ENCODE measurements at places on chromosomes 6 and 20.

- DNase-seq = no peak
Measured at GRCh38 chr6:138031850-138032249, 75.4 kb downstream of the PERP start.

GRCh38 chr6:16098211-16098610 is 30.7 kb upstream of the MYLIP start:
- no peak for DNase-seq

- no peak for DNase-seq
Measured at GRCh38 chr6:131205481-131206244, 70.4 kb downstream of the AKAP7 start.

GRCh38 chr6:22043284-22043962 is 253.4 kb downstream of the PRL start:
- DNase-seq = no peak

- DNase-seq = no peak
Measured at GRCh38 chr6:142118925-142119324, 13.8 kb upstream of the GJE1 start.

DNA sequence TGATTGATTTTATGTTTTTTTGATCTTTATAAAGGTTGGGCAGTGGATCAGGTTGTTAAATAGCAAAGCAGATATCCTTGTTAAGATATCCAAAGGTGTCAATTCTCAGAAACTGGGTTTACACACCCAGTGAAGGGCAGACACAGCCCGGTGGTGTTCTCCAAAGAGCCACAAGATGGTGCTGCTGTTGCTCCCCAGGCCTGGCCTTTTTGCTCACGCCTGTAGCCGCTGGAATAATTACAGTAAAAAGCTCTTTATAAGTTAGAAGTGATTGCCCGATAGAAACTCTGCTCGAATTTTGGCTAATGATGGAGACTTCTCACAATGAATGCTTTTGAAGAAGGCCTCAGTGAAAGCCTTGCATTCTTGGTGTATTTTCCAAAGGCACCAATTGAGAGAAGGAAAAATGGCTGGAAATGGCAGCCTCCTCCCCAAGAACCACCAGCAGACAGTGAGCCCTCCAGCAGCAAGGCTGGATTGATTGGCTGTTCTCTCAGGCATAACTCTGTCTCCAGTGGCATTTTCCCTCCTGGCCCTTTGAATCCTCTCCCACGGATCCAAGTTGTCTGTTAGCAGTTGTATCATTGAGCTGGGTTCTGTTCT is 120.5 kb upstream of the CHD6 start:
- DNase-seq = peak; percentile 51

DNA sequence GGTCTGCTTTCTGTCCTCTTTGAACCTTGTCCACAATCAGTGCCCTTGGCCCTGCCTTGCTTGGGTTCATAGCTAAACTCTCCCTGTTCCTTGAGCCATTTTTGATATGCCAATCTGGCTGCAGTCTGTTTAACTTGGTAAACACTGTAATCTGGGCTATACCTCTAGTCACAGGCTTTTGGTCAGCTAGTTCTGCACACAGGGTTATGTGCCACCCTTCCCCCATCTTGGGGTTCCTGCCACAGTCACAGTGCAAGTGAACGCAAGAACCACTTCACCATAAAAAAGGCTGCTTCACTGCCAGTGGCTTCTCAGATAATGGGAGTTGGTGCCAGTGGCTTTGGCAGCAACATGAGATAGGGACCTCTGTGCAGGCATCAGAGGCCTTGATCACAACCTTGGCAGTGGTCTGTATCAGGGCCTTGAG is 10.9 kb upstream of the ATRN start:
- DNase-seq = no peak

GRCh38 chr20:24289737-24290481 is 179.5 kb upstream of the SYNDIG1 start:
- DNase-seq = peak; percentile 4

DNA sequence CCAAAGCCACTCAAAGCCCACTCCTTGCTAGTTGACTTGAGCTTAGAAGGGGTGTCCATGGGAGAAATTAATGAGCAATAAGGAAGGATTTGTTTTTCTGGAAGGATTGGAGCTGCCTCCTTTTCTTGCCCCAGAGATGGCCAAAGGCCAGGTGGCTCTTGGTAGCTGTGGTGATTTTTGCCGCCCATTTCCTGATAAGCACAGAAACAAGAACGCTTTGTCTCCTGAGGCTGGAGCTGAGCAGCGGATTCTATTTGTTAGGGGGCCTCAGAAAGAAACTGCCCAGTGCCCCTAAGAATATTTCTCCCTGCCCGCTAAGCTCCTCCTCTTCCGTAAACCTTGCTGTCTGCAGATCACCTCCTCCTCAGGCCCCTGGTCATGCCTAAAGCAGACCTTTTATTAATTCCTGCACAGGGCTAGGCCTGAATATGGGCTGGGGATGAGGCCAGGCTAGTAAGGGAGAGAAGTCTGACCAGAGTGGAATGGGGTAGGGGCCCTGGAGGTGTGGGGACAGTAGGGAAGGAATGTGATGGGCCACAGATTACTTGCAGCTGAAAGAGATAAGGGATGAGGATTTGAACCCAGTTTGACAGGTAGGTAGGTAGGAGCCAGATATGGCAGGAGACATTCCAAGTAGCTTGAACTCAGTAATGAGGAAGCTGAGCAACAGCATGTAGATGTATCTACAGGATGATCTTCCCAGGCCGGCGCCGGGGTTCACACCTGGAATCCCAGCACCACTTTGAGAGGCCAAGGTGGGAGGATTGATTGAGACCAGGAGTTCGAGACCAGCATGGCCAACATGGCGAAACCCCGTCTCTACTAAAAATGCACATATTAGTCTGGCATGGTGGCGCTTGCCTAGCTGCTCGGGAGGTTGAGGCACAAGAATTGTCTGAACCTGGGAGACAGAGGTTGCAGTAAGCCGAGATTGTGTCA is 71.2 kb upstream of the NAA20 start:
- no peak for DNase-seq

DNA sequence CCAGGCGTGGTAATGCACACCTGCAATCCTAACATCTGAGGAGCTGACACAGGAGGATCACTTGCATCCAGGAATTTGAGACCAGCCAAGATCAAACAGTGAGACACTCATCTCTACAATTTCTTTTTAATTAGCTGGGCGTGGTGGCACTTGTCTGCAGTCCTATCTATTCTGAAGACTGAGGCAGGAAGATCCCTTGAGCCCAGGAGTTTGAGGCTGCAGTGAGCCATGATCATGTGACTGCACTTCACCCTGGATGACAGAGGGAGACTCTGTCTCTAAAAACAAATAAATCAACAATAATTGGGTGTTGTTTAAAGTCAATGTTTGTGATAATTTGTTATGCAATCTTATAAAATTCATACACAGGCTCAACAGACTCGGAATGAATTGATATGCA is 18.0 kb upstream of the HLA-A start:
- DNase-seq = no peak

DNA sequence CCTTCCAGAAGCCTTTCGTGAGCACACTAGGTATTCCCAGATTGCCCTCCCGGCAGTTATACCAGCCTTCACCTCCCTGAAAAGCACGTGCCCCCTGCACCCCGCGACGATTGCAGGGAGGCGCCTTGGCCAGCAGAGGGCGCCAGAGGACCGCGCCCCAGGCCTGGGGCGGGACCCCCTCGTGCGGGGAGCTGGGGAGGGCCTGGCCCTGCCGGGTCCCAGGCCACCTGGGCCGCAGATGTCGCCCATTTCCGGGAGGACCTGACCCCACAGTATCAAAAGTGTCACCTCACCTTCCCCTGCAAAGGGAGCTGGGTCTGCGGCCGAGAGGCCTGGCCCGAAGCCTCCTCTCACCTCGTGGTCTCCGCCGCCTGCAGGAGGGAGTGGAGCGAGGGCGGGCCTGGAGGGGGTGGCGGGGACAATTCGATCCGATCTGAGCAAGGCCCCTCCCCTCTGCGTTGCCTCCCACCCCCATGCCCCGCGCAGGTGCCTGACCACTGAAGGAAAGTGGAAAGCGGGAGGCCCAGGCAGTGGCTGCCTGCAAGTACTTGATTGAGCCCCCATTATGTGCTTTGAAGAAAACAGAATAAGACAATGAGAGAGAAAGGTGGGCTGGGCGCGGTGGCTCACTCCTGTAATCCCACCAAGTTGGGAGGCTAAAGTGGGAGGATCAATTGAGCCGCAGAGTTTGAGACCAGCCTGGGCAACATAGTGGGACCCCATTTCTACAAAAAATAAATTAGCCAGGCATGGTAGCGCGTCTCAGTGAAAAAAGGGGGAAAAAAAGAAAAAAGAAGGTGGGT is 3.5 kb upstream of the SNAI1 start:
- DNase-seq = peak; percentile 70

- DNase-seq = no peak
Measured at GRCh38 chr6:127912914-127913313, 12.1 kb upstream of the THEMIS start.

Measured in NCI-H524 (cell line).